ENCODE measurements at places on chromosomes 6 and 20. TPM values are rescaled to one million over a fixed set of nuclear protein-coding genes. Genes with fewer than 3 reads are reported as not detected.
A peak's percentile ranks its signal among the peaks of the same experiment; 100 is the strongest.

The PHACTR1 gene
- 0.41 TPM for total RNA-seq

DNA sequence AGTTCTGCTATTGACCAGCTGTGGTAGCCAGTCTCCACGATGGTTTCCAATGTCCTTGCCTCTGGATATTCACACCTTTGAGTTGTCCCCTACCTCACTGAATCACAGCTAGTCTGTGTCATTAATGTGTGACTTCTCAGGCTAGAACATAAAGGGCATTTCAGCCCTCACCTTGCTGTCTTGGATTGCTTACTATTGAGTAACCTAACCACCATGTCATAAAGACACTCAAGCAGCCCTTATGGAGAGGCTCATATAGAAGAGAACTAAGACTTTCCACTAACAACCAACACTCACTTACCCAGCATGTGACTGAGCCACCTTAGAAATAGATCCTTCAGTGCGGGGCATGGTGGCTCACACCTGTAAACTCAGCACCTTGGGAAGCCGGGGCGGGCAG is 19.1 kb upstream of the ABCC10 start:
- H3K4me1 ChIP-seq, result no peaks in the 10 kb centered on the region
- DNase-seq, result no peak
- H3K4me3 ChIP-seq, result no peak overlapping the region
- no peak overlapping the region for H3K27ac ChIP-seq

The FKBP1C gene
- not detected for total RNA-seq

GRCh38 chr6:1315201-1315559 is 3.3 kb downstream of the FOXQ1 start:
- H3K27ac ChIP-seq, result peak overlapping the region; percentile 87
- H3K27me3 ChIP-seq, result no peaks in the 10 kb centered on the region
- no peaks in the 10 kb centered on the region for H3K36me3 ChIP-seq
- peak overlapping the region; percentile 0 for H3K4me3 ChIP-seq

DNA sequence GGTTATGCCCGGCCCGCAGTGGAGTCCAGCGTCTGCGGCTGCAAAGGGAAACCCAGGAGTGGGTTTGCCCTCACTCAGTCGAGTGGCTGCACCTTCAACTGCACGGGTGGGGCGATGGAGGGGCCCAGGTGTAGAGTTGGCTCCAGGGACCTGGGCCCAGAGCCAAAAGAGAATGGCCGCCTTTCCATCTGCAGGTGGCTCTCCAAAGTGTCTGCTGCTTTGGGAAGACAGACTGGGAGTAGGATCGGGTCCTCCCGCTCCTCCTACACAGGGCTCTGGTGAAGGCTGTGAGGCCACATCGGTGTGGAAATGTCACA is 80.1 kb downstream of the PTPN1 start:
- H3K4me3 ChIP-seq, result no peak overlapping the region
- peaks cover 9% of the 10 kb centered on the region for H3K4me1 ChIP-seq
- DNase-seq, result no peak
- no peaks in the 10 kb centered on the region for H3K27me3 ChIP-seq

DNA sequence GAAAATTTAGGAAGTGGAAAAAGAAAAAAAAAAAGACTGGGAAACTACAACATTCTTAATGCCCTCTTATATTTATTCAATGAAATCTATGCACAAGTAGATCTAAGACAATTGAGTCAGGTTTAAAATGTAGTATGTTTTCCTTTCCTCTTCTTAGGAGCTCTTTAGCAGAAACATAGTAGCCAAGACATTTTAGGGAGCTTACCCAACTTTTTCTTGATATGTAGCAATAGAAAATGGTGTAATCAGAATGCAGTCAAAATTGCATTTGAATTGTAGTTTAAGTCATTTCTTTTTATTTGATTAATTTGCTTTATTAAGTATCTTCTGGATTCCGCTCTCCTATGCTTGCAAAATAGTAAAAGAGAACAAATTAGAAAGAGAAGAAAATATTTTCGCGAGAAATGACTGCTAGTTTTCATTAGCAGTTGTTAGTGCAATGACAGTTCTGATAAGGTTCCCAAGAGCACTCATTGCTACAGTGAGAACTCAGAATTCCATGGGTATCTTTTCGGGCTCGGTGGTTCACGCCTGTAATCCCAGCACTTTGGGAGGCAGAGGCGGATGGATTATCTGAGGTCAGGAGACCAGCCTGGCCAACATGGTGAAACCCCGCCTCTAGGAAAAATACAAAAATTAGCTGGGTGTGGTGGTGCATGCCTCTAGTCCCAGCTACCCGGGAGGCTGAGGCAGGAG is 52.2 kb downstream of the JARID2 start:
- no peaks in the 10 kb centered on the region for H3K27me3 ChIP-seq
- no peaks in the 10 kb centered on the region for H3K36me3 ChIP-seq
- H3K4me1 ChIP-seq, result peaks cover 21% of the 10 kb centered on the region
- H3K4me3 ChIP-seq, result no peak overlapping the region
- no peak for DNase-seq

The NKX2-4 gene
- not detected for total RNA-seq

GRCh38 chr20:47113362-47114109 is 218.9 kb downstream of the EYA2 start:
- H3K36me3 ChIP-seq, result no peaks in the 10 kb centered on the region
- H3K4me1 ChIP-seq, result no peaks in the 10 kb centered on the region
- H3K4me3 ChIP-seq, result no peak overlapping the region
- H3K27ac ChIP-seq, result no peak overlapping the region
- H3K27me3 ChIP-seq, result no peaks in the 10 kb centered on the region
- no peak for DNase-seq

GRCh38 chr6:100468016-100468622 is 3.4 kb upstream of the SIM1 start:
- H3K27me3 ChIP-seq, result no peaks in the 10 kb centered on the region
- H3K27ac ChIP-seq, result no peak overlapping the region
- no peak overlapping the region for H3K4me3 ChIP-seq
- no peaks in the 10 kb centered on the region for H3K4me1 ChIP-seq
- DNase-seq, result no peak
- no peaks in the 10 kb centered on the region for H3K36me3 ChIP-seq

The BICRAL gene
- total RNA-seq, result 5.3 TPM

The PREP gene
- total RNA-seq, result 69.9 TPM

DNA sequence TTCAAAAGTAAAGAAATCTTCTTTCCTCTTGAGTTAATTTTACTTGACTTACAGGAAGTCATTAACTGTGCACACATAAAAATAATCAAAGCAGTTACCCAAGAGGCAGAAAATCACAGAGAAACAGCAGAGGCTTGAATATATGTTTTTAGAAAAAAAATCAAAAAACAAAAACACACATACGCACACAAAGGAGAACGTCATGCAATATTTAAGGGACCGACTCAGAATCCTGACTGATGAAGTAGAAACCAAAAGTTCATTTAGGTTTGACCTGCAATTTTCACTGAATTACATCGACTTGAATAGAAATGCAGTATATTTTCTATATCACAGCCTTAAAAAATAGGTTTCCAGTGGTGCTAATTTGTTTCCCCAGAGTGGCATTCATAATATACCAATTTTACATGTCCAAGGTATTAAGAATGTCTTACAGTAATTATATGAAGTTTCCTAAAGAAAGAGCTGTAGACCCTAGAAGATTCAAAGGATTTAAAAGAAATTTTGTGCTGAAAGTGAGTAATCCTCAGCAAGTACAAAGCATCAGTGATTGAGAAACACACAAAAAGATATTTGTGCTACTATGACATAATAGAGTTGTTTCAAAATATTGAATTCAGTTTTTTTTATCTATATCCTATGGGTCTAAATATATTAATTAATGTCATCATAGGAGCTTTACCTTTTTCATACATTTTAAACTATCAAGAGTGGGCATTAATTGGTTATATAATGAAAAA is 358.5 kb upstream of the RUNX2 start:
- no peak overlapping the region for H3K27ac ChIP-seq
- H3K4me3 ChIP-seq, result no peak overlapping the region
- no peaks in the 10 kb centered on the region for H3K4me1 ChIP-seq
- no peak for DNase-seq

- no peak for DNase-seq
- H3K27me3 ChIP-seq, result no peaks in the 10 kb centered on the region
Observed at GRCh38 chr6:165729307-165729936, 66.4 kb upstream of the PDE10A start.

The EEF1A2 gene
- 32.0 TPM for total RNA-seq

DNA sequence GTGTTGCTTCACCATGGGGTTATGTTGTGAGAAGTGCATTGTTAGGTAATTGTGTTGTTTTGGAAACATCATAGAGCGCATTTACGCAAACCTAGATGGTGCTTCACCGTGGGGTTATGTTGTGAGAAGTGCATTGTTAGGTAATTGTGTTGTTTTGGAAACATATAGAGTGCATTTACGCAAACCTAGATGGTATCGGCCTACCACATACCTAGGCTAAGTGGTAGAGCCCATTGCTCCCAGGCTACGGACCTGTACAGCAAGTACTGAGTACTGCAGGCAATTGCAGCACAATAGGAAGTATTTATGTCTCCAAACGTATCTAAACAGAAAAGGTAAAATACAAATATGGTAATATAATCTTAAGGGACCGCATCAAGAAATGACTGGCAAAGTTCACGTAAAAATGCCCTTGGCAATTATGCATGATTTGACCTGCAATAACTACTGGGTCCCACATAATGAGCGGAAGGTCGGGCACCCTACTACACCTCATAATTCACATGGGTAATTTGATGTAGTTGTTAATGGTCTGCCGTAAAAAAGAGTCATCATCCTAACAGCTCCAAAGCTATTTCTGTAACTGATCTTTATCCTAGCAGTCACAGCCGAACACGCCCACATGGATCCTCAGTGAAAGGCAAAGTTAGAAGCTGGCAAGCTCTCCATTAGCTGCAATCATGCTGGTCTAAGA is 76.0 kb downstream of the RSPH3 start:
- DNase-seq, result no peak
- no peak overlapping the region for H3K27ac ChIP-seq
- no peaks in the 10 kb centered on the region for H3K36me3 ChIP-seq
- no peaks in the 10 kb centered on the region for H3K4me1 ChIP-seq

- H3K27ac ChIP-seq, result no peak overlapping the region
- H3K36me3 ChIP-seq, result no peaks in the 10 kb centered on the region
- no peak overlapping the region for H3K4me3 ChIP-seq
- no peak for DNase-seq
- H3K4me1 ChIP-seq, result no peaks in the 10 kb centered on the region
- peaks cover 5% of the 10 kb centered on the region for H3K27me3 ChIP-seq
Observed at GRCh38 chr20:59491884-59492283, 112.5 kb upstream of the PHACTR3 start.

The PGBD1 gene
- 3.8 TPM for total RNA-seq

The PRPH2 gene
- total RNA-seq, result not detected

The RBM24 gene
- total RNA-seq, result not detected

GRCh38 chr20:25303292-25304024 is 55.6 kb downstream of the PYGB start:
- no peak overlapping the region for H3K27ac ChIP-seq
- no peaks in the 10 kb centered on the region for H3K27me3 ChIP-seq
- no peak overlapping the region for H3K4me3 ChIP-seq
- H3K36me3 ChIP-seq, result peaks cover 5% of the 10 kb centered on the region

The CCN6 gene
- total RNA-seq, result not detected

The HLA-DQB2 gene
- total RNA-seq, result not detected

DNA sequence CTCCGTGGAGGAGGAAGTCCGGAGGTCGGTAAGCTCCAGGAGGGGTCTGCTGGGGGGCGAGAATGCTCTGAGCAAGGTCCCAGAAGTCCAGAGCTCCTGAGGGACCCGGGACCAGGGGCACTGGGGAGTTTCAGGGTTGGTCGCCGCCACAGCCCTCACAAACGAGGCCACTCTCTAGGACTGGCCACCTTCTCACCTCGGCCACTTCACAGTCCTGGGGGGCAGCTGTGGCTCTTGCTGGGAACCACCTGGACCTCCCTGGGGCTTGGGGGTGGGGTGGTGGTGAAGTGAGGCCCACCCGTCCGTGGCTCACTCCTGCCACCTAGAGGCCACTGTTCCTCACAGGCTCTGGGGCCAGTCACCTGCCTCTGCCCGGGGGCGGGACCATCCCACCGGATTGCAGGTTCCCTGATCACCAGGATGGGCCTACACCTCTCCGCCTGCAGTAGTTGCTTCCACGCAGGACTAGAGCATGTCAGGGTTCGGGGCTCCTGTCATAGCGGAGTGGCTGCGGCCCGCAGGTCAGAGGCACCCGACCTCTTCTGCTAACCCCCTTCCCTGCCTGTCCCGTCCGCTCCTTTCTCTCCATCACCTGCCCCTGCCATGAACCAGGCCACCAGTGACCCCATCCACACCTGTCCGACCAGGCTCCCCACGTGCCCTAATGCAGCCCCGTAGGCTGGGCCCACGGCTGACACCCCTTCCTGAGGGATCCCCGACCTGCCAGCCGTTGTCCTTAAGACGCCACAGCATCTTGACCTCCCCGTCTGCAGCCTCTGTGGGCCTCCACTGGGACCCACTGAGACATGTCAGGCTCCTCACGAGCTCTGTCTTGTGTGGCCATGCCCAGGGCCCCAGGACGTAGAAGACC is 5.1 kb upstream of the TCEA2 start:
- DNase-seq, result peak; percentile 94
- H3K4me3 ChIP-seq, result no peak overlapping the region
- H3K4me1 ChIP-seq, result peaks cover 20% of the 10 kb centered on the region
- H3K27me3 ChIP-seq, result no peaks in the 10 kb centered on the region
- H3K27ac ChIP-seq, result no peak overlapping the region
- no peaks in the 10 kb centered on the region for H3K36me3 ChIP-seq

DNA sequence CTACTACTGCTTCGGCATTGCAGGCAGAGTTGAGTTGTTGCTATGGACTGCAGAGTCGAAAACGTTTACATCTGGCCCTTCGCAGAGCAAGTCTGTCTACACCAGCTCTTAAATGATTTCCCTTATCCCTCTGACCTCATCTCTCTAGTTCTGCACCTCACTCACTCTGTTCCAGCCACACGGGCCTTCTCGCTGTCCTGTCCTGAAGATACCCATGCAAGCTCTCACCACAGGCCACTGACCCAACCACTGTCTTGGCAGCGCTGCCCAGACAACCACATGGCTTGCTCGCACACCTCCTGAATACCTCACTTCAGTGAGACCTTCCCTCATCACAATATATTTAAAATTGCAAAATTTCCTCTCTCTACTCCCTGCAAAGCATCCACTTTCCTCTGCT is 31.4 kb downstream of the B4GALT5 start:
- H3K4me3 ChIP-seq, result no peak overlapping the region
- peaks cover 78% of the 10 kb centered on the region for H3K4me1 ChIP-seq
- peak overlapping the region; percentile 70 for H3K27ac ChIP-seq
- no peak for DNase-seq

DNA sequence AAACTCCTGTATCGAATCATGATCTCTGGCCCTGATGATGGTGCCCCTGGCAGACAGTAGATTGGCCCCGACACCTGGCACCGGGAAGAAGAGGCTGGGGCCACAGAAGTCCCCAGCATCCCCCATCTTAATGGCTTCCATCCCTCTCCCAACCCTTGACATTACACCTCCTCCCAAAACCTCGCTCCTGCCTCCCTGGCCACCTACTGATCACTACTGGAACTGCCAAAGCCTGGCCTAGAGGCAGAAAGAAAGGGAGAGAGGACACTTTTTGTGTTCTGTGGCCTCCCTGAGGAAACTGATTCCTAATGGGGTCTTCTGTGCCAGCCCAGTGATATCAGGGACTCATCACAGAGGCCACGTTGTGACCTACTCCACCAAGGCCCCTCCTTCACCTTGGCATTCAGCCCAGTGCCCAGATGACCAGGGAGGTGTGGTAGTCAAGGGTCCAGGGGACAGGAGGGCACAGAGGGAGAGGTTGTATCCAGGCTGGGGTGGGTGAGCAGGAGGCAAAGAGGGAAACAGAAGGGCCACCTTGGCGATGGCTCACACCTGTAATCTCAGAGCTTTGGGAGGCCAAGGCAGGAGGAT is 6.1 kb downstream of the C20orf173 start:
- no peak overlapping the region for H3K27ac ChIP-seq
- H3K27me3 ChIP-seq, result no peaks in the 10 kb centered on the region
- H3K4me3 ChIP-seq, result no peak overlapping the region

GRCh38 chr6:71029555-71029954 is 72.7 kb upstream of the B3GAT2 start:
- H3K4me1 ChIP-seq, result peaks cover 5% of the 10 kb centered on the region
- H3K27ac ChIP-seq, result no peak overlapping the region
- H3K36me3 ChIP-seq, result no peaks in the 10 kb centered on the region
- no peak for DNase-seq
- no peaks in the 10 kb centered on the region for H3K27me3 ChIP-seq

Data from Caco-2 (cell line).